Stimulated activated CD4-positive, alpha-beta T cell treated with anti-CD3 and anti-CD28 coated beads, Interleukin-1b, Interleukin-23, amount 100 ng/mL, for 1 hour (primary cell): ENCODE measurements at places on chromosomes 7 and 10.

DNA sequence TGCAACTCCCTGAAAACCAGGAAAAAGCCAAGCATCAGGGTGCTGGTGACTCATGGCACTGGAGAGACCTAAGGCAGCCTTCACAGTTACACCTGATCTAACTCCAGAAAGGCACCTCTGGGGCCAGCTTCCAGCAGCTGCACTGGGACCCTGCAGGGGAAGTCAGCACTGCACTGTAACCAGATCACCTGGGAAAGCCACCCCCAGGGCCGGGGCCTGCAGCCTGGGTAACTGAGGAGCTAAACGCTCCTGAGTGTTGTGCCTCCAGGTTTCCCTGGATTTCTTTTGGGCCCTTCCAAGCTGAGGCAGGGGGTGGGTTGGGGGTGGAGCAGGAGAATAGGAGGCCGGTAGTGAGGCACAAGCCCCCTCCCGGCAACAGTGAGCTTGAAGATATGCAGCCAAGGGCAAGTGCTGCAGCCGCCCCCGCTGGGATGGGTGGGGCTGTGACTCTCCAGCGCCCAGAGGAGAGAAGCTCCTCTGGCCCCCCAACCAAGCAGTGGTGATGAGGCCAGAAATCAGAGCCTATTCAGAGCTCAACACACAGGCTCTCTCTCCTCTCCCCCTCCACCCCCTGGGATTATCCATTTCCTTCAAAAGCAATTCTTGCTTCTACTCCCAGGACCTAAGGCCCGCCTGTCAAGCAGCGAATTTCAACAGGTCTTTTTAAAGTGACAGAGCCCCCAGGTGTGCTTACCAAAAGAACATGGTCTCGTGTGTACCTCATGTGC is 2.6 kb downstream of the CXCL12 start:
- no peak for DNase-seq

DNA sequence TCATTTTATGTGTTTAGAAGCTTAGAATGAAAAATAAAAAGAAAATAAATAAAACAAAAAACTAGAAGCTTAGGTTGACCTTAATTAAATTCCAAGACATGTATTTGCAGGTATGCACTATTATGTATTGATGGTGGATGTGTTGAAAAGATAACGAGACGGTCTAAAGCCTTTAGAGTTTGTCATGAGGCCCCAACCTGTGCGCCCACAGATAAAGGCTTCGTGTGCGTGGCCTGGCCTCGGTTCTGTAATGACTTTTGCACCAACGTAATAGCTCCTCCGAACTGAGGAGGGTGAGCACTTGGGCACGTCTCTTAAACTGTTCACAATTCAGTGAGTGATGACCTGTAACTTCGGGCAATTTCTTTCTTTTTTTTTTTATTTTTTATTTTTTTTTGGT is 43.7 kb upstream of the NCAPG2 start:
- DNase-seq, result no peak

GRCh38 chr7:82345886-82346285 is 97.7 kb downstream of the CACNA2D1 start:
- DNase-seq, result no peak

- DNase-seq, result no peak
Measured at GRCh38 chr10:48242171-48242904, 32.2 kb downstream of the FRMPD2 start.

GRCh38 chr10:111083222-111084095 is 6.6 kb downstream of the ADRA2A start:
- no peak for DNase-seq

GRCh38 chr10:102595293-102595692 is 49.0 kb upstream of the TRIM8 start:
- no peak for DNase-seq

GRCh38 chr7:77338260-77338659 is 77.9 kb downstream of the GSAP start:
- DNase-seq, result no peak

GRCh38 chr10:3480281-3480989 is 304.6 kb downstream of the KLF6 start:
- no peak for DNase-seq

GRCh38 chr7:157279741-157280215 is 57.0 kb upstream of the DNAJB6 start:
- no peak for DNase-seq

DNA sequence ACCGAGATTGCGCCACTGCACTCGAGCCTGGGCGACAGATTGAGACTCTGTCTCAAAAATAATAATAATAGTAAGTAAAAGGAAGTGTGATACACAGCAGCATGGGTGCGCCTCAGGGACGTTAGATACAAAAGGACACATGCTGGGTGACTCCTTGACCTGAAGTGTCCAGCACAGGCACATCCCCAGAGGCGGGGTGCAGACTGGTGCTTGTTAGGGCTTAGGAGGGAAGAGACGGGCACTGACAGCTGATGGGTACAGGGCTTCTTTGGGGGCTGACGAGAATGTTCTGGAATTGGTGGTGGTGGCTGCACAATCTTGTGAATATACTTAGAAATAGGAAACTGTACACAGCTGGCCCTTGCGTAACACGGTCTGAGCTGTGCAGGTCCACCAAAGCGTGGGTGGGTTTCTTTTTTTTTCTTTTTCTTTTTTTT is 61.8 kb upstream of the DNAJB6 start:
- no peak for DNase-seq

DNA sequence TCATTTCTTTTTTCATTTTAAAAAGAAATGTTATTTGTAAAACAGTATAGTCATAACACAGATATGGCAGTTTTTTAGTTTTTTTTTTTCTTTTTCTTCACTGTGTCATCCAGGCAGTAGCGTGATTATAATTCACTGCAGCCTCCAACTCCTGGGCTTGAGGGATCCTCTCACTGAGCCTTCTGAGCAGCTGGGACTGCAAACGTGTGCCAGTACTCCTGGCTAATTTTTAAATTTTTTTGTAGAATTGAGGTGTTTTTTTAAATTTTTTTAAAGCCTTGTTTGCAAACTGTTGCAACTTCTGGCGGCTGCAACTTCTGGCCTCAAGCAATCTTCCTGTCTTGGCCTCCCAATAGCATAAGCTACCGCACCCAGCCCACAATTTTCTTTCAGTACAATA is 63.0 kb downstream of the HELLS start:
- no peak for DNase-seq

DNA sequence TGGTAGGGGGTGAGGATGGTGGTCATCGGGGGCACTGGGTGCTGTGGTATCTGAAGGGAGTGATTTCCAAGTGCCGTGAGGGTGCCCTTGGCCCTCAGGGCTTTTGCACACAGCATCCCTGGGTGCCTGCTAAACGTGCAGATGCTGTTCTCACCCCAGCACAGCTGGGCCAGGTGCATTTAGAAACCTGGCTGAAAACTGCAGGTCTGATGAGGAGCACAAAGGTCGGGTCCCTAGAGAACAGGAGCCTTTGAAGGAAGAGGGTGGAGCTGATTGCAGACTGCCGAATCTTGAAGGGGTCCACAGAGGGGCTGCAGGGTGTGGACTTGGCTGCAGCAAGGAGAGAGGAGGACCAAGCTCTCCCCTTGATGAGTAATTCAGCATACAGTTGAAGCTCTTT is 32.0 kb downstream of the ZMIZ1 start:
- no peak for DNase-seq

DNA sequence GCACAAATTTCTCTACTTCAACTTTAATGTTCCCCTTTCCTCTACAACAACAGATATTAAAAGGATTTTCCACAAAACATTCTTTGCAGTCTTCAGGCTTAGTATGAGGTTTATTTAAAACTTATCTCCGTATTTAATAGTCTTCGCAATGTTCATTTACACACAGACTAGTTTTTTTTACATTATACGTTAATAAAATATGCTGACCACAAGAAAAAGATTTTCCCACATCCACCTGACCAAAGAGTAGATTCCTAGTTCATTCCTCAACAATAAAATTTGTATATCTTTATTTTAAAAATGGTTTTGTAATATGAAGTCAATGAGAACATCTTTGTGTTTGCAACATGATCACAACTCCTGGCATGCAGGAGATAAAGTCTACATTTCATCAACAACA is 42.4 kb downstream of the POT1 start:
- DNase-seq, result no peak

GRCh38 chr10:95505084-95505610 is 56.0 kb downstream of the SORBS1 start:
- no peak for DNase-seq

DNA sequence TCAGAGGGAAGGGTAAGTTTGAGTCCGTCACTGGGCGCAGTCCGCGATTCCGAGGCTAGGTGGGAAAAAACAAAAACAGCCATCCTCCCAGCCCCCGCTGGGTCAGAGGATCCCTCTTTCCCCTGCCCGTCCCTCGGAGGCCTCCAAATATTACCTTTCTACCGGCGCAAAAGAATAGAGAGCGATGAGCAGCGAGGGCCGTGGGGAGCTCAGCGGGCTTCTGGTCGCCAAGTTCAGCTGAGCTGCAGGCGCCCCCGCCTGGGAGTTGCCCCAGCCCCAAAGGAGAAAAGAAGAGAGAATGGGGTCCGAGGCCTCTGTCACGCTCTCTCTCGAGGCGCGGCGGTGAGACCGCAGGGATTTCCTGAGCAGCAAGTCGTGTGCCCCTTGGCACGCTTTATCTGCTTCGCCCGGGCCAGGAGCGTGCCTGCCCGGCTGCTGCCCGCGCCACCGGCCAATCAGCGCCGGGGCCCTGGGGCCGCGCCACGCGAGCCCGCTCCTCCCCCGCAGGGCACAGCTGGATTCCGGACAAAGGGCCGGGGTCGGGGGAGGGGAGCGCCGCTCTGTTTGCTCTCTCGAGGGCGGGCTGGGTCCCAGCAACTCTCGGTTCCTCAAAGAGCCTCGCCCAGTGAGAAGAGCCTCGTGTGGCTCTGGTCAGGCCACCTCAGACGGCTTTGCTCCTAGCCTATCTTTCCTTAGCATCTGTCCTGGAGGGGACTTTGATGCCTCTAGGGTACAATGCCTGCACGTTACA is at the start of gene NEUROG3:
NEUROG3 (minus strand) TSS at position 367 of the 751 bp plus-strand sequence. CDS start 379 bp downstream, outside the sequence.
- DNase-seq, result no peak

GRCh38 chr10:21172542-21172929 is 275.4 kb upstream of the NEBL start:
- DNase-seq, result no peak

DNA sequence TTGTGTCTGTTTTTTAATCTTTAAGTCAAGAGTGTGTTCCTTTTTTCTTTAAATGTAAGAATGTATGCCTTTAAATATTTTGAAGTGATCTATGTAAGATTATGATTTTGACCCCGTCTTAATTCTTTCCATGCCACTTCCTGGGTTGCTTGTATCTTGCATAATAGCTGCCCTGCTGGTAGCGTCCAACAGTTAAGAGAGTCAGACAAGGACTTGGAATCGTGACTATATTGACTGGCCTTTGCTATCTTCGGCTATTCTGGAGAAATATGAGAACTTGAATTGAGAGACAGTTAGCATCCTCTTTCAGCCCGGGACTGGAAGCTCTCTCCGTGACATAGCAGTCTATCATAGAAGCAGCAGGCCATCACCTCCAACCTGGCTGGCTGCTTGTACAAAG is 13.0 kb downstream of the NRP1 start:
- no peak for DNase-seq
